ENCODE measurements at places on chromosomes 6 and 20.
A peak's percentile ranks its signal among the peaks of the same experiment; 100 is the strongest.

DNA sequence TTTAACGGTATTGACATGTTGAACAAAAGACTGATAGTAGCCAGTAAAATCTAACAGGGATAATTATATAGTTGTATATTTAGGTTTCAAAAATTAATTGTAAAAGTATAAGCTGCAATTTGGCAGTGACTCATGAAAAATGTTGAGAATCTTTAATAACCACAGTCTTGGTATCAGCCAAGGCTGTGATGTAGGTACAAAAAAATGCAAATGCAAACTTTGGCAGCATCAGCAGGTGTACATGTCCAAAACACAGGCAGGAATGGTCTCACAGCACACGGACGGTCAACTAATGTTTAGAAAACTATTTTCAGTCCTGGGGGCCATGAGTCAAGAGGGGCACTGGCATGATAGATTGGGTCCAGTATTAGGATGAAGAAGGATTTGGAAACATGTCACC lies 58.5 kb upstream of the BEND3 start:
- no peak for DNase-seq

- DNase-seq, result no peak
Observed at GRCh38 chr6:19896693-19897010, 59.5 kb downstream of the ID4 start.

- DNase-seq, result peak; percentile 17
Observed at GRCh38 chr6:137307163-137307854, 88.1 kb upstream of the IFNGR1 start.

- no peak for DNase-seq
Observed at GRCh38 chr20:24730750-24731149, 218.3 kb upstream of the CST7 start.
